ENCODE measurements at places on chromosomes 7 and 10.

DNA sequence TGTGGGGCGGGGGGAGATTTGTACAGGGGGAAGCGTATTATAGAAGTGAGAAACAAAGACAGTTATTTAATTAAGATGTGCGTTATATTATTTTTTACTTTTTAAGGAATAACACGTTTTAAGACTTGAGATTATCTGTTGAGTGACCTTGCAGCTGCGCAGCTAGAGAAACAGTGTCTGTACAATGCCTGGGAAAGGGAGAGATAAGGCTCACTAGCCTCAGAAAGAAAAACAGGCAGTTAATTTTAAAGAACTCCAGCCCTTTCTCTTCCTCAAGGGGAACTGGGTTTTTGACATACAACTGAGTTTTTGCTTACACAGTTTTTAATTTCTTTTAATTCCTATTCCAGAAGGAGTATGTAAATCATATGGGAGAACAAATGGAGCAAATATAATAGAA lies 50.7 kb downstream of the LMBR1 start:
- no peak for DNase-seq

- DNase-seq: no peak
Observed at GRCh38 chr7:14144538-14144937, 155.1 kb upstream of the ETV1 start.

DNA sequence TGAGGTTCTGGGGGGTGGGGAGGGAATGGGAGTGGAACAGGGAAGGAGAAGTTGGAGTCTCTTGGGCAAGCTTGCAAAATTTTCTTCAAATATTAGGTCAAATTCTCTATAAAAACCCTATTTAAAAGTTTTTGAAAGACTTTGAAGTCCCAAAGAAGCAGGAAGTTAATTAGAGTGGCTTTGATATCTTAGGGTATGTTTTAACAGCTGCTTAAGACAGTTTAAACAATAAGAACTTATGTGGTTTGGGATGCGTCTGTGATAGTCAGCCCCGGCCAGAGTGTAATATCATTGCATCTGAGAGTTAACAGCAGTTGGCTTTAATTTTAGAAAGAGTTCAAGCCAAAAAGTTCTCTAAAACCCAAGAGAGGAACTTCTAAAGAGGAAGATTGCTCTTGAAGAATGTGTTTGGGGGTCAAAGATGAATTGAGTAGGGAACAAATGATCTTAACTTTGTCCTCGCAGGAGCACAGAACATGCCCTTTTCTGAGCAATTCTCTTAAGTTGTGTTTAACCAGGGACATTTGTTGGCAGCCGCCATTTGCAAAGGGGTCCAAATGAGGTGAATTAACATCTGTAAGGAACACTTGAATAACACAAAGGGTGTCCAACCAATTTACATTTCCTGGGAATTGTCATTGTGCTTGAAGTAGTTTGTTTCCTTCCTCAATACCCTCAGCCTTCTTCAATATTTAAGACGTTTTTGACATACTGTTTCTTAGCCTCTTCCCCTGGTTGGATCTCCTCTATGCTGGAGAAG lies 182.4 kb downstream of the PTEN start:
- no peak for DNase-seq

DNA sequence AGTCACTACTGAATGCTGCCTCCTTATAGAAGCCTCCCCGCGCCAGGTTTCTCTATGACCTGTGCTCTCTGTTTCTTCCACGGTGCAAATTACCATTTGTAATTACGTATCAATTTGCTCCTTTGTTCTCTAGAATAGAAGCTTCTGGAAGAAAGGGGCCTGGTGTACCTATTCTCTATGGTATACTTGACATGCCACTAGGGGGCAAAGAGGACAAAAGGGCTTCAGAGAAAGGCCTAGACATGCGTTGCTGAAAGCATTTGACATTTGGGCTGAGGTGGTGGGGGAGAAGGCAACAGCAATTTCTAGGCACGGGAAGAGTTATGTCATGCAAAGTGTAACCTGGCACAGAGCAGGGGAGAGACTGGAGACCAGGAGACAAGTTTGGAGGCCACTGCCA lies 148.7 kb downstream of the WDR11 start:
- DNase-seq: no peak

GRCh38 chr10:95214369-95214768 lies 20.3 kb downstream of the ACSM6 start:
- DNase-seq: no peak

- no peak for DNase-seq
Observed at GRCh38 chr10:101258179-101258885, 29.1 kb upstream of the LBX1 start.

DNA sequence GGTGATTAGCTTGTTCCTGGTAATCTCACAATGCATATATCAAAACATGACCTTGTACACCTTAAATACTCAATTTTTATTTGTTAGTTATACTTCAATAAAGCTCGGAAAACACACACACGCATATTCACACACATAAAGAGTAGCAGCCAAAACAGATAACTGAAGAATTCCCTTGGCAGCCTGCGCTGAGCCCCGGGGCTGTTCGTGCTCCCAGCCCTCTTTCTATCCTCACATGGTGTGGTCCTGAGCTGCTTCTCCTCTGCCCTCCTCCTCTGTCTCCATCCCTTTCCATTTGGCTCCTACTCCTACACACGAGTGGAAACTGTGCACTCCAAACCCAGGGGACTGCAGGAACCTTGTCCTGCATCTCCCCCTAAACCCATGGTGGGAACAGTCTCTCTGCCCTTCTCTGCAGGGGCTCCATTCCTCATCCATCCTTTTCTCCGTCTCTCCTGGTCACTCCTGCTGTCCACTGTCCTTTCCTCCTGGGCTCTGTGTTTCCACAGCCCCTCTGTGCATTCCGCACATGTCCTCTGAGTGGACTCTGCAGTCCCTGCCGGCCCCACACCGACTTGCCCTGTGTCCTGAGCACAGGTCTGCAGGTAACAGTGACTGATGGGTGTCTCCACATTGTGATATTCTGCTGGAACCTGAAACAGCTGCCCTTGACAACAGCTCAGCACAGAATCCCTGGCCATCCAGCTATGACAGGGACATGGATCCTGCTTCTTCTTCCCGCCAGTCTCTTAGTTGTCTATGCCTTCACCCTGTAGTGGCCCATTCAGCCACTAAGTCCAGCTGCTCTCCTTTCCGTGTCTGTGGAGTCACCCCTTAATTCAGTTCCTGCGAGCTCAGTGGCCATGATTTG lies 216.8 kb upstream of the ZNF32 start:
- DNase-seq: no peak

DNA sequence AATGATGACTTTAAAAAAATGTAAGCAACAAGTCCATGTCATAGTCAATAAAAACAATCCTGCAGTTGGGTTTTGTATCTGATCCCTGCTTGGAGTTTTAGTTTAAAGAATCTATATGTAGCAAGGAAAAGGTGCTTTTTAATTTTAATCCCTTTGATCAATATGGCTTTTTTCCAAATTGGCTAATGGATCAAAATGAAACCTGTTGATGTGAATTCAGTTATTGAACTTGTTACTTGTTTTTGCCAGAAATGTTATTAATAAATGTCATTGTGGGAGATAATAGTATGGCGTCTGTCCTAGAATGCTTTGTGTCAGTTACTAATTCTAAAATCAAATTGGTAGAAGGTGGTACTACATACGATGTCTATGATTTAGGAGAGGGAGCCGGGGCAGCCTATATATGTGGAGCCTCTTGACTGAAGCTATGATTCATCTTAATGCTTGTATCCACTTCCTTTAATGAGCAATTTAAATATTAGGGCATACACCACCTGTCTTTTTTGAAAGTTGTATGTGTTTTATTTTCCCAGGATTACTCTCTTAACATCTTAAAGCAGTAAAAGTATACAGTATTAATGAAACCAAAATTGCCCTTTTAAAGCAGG lies 10.3 kb upstream of the PBLD start:
- DNase-seq: no peak

DNA sequence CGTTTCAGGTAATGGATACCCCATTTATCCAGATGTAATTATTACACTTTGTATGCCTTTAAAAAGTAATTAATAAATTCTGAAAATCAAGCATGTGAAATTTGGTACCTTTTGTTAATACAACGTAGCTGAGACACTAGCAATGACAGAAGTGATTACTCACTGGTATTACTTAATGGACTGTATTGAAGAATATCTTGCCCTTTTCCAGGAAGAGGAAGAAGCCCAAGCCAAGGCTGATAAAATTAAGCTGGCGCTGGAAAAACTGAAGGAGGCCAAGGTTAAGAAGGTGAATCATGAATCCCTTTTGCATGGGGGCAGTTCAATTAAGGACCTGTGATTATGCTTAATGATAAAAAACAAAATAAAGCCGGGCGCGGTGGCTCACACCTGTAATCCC lies 64.8 kb downstream of the APBB1IP start:
- DNase-seq: no peak

- no peak for DNase-seq
Observed at GRCh38 chr10:31963589-31963980, 35.0 kb upstream of the ARHGAP12 start.

DNA sequence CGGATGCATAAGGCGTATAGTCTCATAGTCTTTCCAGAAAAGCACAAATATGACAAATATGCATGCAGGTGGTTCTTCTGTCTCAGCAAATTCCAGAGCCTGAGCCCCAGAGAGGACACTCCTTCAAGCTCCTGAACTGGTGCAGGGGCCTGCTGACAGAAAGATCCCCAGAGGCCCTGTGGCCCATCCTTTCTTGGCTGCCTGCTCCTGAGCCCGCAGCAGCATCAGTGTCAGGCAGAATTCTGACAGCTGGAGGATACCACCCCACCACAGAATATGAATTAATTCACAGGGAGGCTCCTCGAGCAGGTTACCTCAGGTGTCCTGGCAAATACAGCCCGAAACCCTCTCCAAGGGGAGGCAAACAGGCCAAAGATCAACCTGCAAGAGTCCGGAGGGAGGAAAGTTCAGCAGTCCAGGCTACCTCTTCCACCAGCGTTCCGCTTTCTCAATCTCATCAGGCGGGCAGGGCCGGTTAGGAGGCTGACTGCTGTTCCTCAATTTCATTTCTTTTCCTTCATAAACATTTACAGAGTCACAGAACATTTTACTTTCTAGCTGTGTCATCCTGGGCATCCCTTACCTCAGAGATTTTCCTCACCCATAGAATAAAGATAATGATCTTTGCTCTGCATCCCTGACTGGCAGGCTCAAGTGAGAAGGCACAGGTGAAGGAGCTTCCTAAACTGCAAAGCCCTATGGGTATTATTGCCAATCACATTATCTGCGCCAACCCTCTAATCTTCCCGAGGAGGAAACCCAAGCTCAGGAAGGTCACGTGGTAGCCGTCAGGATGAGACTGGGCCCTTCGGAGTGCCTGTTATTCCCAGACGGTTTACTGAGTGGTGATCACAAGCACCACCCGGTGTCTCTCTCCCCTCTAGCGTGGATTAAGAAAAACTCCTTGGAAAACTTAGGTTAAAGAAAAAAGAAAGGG lies 1.4 kb downstream of the DNAJB12 start:
- no peak for DNase-seq

DNA sequence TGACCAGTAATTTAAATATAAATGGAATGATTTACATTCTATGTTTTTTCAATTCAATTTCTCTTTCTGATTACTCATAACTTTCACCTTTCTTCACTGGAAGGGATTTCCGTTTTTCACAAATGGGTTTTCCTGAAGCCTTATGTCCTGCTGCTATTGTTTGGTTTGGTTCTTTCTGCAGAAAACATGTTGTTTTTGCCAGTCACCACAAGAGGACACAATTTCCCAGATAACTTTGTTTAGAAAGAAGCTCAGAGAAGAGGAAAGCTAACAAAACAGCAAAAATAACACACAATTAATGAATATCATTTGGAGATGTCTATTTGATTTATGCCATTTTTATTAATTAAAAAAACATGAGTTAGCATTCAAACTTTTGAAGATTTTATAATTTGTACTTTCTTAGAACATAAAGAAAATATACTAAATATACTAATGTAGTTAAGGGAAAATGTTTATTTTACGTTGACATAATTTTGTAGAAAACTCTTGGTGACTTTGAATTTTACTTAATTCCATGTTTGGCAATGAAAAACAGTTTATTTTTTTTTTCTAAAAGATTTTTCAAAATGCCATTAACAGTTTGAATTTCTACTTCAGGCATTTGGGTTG lies 4.6 kb upstream of the TWIST1 start:
- DNase-seq: no peak

- no peak for DNase-seq
Observed at GRCh38 chr7:158325530-158326381, 261.9 kb downstream of the PTPRN2 start.

DNA sequence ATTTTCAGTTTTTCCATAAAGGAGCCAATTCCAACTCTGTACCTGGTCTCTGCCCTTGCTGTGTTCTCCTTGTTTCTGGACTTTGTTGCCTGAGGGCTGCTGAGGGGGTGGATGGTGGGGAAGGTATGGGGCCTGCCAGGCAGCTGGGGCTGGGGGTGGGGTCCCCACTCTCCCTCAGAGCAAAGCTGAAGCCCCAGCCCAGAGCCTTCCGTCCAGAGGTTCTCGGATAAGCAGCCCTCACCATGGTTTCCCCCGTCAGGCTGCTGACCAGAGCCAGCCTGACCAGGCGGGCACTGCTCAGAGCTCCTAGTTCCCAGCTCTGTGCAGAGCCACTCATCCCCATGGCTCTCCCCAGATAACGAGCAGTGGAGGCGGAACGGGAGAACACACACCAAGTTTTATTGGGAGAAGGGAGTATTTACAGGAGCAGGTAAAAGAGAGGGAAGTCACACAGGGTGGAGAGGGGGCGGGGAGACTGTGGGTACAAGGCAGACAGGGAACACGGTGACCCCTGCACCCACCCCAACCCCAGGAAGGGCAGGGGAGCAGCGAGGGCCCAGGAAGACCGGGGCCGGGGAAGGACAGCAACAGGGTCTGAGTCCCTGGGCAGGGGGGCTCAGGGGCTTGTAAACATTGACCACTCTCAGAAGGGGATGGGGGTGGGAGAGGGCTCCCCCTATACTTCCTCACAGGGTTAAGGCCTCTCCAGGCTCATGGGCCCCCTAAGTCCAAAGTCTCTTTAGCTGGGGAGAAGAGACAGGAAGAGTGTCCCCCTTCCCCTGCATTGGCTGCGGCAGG lies 5.8 kb downstream of the GNB2 start:
- no peak for DNase-seq

GRCh38 chr10:37301271-37301670 lies 175.9 kb downstream of the ANKRD30A start:
- DNase-seq: no peak

GRCh38 chr10:31128536-31128935 lies 96.9 kb upstream of the ZNF438 start:
- DNase-seq: no peak

DNA sequence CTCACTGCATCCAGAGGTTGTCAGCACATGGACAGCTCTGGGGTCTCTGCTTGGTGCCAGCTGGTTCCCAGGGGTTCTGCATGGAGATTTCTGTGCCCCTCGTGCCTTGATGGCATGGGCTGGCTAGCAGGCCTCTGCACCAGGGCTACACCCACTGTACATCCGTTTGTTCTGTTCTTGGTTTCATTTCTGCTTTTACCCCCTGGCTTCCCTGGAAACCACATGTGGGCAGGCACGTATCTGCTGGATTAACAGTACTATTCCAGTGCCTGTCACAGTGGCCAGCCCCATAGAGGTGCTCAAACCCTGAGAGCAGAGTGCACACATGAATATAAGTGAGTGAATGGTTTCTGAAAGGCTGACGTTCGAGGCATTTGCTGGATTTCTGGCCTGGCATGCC lies 207.2 kb upstream of the GPR26 start:
- no peak for DNase-seq

- no peak for DNase-seq
Observed at GRCh38 chr7:27151931-27152815, at the start of gene HOXA3. HOXA3 (minus strand) TSS chr7:27152583; CDS start chr7:27110640, 41,943 bp downstream.

All from activated CD8-positive, alpha-beta memory T cell treated with anti-CD3 and anti-CD28 coated beads for 1 hour (primary cell).